ENCODE measurements at places on chromosomes 11 and 22.

DNA sequence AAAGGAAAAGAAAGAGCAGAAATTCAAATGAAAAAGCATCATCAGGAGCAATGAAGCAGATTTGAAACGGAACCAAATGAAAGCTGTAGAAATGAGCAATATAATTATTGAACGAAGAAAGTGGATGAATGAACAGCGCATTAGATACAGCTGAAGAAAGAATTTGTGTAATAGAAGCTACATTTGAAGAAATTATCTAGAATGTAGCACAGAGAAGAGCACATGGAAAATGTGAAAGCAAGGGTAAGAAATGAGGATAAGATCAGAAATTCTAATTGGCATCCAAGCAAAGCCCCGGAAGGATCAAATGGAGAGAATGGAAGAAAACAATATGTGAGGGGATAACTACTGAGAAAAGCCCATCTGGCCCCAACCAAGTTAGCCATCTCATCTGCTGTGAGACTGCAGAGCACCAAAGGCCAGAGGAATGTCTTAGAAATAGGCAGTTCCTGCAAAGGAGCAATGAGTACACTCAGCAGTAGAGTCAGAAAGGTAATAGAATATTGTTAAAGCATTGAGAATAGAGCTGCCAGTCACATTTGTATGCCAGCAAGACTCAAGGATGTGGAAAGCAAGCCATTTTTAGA, 51.9 kb downstream of the MED15 start:
- no peak for DNase-seq

- no peak for DNase-seq
Measured at GRCh38 chr11:73957654-73958361, 7.0 kb downstream of the DNAJB13 start.

- no peak for DNase-seq
Measured at GRCh38 chr22:36088292-36088691, 59.7 kb upstream of the RBFOX2 start.

GRCh38 chr11:7089328-7090251, 792 bp downstream of the RBMXL2 start:
- no peak for DNase-seq

DNA sequence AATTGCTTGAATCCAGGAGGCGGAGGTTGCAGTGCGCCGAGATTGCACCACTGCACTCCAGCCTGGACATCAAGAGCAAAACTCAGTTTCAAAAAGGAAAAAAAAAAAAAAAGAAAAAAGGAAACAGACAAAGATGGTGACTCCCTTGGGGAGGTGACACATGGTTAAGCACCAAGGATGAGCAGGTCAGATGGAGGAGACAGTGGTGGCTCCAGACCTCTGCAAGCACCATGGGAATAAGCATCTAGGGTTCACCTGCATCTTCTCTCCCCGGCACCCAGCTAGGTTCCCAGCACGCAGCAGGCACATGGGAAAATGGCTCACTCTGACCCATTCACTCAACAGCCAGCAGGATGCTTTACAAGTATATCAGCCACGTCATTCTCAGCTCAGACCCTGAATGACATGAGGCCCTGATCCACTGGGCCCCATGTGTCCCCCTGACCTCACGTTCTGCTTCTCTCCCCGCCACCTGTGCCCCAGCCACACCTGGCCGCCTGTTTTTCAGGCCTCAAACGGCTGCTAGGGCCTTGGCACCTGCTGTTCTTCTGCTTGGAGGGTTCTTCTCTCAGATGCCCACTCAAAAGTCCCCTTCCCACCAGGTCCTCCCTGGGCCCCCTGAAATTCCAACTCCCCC, 24.2 kb downstream of the A4GALT start:
- no peak for DNase-seq

- no peak for DNase-seq
Measured at GRCh38 chr11:66080055-66080817, 10.2 kb downstream of the PACS1 start.

- DNase-seq: no peak
Measured at GRCh38 chr22:30326255-30326705, 461 bp downstream of the TBC1D10A start.

- no peak for DNase-seq
Measured at GRCh38 chr11:118917481-118918127, 8.1 kb downstream of the BCL9L start.

DNA sequence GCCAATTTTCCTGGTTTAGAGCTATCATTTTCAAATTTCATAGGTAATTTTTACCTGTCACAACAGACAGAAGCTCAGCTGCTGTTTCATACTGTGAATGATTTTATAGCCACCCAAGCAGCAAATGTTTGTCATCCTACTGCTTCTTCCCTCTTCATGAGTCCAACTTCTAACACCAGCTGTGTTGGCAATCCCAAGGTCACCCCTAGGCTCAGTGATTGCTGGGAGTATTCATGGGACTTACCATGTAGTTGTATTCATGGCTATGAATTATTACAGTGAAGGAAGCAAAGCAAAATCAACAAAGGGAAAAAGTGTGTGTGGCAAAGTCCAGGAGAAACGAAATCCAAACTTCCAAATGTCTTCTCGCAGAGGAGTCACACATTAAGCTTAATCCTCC, 28.5 kb downstream of the CUL5 start:
- DNase-seq: no peak

GRCh38 chr11:96054870-96055705, 131.2 kb upstream of the MTMR2 start:
- DNase-seq: peak; percentile 26

DNA sequence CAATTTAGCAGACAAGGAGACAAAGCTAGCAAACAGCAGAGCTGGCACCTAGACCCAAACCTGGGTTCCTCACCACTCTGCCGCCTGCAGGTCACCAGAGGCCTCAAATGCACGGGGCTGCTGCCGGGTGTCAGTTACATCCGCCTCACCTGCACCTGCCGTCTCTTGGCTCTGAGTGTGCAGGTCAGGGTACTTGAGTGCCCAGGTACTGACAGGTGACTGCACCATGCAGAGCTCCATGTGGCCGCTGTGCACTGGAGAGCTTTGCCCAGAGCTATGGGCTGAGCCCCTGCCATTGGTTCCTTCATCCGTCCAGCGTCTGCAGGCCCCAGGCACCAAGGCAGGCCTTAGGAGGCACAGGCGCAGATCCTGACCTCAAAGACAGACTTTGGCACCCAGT, 35.0 kb downstream of the PDGFB start:
- DNase-seq: no peak

- DNase-seq: no peak
Measured at GRCh38 chr22:16601437-16602223, 9.0 kb upstream of the CCT8L2 start.

GRCh38 chr11:10314199-10315072, 9.6 kb downstream of the ADM start:
- no peak for DNase-seq

DNA sequence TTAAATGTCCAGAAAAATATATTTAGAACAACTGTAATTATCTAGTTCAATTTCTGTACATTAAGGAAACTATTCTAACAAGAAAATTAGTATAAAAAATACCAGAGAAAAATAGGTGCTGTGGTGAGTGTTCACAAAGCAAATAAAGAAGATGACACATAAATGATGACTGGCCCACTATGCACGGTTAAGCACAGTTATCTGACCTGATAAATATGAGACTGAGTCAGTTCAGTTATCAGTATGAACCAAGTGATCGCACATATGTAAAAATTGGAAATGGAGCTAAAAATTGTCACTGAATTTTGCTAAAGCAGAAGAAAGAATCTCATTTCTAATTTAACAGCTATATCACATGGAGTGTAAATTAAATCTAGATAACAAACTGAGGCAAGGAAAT, 18.8 kb upstream of the MAML2 start:
- DNase-seq: no peak

- DNase-seq: no peak
Measured at GRCh38 chr11:16818284-16818683, 79.8 kb downstream of the C11orf58 start.

DNA sequence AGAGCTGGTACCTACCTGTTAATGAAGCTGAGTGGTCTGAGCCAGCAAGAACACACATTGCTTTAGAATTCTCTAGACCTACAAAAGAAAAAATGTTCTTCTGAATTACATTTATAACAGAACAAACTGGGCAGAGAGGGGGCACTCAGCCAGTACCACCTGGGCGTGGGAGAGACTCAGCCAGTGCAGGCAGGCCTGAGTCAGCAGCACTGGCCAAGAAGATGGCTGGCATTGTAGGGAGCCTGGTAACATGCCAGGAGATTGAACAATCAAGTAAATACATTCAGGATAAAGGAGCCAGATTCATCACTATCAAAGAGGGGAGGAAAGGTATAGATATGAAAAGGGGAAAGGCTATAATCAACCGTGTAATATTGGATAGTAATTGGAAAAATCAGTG, 19.9 kb downstream of the SERGEF start:
- no peak for DNase-seq

GRCh38 chr11:2551131-2551530, 106.3 kb downstream of the KCNQ1 start:
- DNase-seq: no peak

GRCh38 chr11:76707293-76707825, 36.8 kb upstream of the LRRC32 start:
- DNase-seq: no peak

- no peak for DNase-seq
Measured at GRCh38 chr11:25247336-25247735, 750.5 kb downstream of the LUZP2 start.

DNA sequence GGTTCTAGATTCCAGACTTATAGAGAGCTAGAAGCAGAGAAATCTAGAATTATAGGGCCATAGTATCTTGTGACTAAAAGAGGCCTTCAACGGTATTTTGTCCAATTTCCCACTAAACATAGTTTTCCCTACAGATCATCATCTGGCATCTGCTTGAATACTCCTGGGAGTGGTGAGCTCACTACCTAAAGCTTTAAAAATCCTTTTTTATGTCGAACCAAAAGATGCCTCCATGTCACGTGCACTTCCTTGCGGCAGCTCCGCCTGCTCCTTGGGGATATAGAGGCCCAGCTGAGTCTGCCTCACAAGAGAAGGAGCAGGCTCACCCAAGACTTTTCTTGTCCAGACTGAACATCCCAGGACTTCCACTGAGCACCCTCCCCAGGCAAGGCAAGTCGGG, 4.3 kb upstream of the MB start:
- DNase-seq: no peak

- no peak for DNase-seq
Measured at GRCh38 chr22:46541536-46541935, 4.1 kb upstream of the CELSR1 start.

DNA sequence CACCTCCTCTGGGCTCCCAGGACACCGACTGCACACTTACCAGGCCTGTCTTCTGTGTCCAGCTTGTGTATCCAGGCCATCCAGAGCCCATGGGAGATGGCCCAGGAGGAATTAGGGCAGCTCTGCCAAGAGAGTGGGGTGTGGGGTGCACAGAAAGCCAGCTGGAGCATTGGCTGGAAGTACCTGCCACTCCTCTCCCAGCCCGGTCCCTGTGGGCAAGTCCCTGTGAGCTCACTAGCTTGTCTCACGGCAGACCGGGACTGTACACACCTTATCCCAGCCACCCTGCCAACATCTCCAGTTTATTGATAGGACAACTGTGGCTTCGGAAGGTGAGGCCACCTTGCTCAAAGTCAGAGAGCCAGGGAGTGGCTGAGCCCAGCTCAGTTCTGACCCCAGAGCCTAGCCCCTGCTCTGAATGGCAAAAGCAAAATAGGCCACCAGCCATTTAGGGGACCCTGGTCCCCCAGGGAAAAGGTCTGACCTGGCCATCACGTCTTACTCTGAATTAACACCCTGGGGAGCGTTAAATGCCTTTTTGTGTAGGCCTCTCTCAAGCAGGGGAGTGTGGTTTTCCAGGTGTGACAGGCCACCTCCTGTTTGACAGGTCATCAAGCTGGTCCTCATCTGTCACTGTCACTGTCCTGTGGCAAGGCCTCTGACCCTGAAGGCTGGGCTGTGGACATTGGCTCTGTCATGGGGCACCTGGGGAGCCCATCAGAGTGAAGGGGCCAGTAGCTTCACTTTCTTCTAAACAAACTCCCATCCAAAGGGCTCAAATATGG, 15.1 kb downstream of the UQCR10 start:
- no peak for DNase-seq

DNA sequence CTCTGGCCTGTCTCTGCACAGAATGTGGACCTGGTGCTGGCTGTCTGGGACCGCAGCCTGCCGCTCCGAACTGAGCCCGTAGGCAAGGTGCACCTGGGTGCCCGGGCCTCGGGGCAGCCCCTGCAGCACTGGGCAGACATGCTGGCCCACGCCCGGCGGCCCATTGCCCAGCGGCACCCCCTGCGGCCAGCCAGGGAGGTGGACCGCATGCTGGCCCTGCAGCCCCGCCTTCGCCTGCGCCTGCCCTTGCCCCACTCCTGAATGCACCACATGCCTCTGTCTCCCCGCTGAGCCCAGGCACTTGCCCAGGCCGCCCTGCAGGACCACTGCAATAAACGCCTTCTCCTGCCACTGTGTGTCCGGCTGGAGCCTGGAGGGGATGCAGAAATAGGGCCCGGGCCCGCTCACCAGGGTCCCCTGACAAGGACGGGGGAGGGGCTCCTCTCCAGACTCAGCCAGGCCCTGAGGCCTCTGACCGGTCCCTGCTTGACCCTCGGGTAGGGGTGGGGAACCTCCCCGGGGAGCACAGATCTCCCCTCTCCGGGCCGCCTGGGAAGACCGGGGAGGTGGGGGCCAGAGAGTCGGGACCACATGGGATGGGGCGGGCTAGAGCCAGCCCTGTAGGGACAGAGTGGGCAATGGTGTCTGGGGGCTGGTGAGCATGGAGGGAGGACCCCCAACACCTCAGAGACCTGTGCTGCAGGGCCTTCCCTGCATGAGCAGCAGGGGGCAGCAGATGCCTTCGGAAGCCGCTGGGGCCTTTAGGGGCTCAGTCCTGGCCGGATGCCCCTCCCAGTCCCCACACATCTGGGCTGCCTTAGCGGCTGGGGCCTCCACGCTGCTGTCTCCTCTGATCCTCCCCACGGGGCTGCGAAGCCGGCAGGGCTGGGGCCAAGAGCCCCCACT, 1.4 kb upstream of the TNNI2 start:
- peak; percentile 39 for DNase-seq

DNA sequence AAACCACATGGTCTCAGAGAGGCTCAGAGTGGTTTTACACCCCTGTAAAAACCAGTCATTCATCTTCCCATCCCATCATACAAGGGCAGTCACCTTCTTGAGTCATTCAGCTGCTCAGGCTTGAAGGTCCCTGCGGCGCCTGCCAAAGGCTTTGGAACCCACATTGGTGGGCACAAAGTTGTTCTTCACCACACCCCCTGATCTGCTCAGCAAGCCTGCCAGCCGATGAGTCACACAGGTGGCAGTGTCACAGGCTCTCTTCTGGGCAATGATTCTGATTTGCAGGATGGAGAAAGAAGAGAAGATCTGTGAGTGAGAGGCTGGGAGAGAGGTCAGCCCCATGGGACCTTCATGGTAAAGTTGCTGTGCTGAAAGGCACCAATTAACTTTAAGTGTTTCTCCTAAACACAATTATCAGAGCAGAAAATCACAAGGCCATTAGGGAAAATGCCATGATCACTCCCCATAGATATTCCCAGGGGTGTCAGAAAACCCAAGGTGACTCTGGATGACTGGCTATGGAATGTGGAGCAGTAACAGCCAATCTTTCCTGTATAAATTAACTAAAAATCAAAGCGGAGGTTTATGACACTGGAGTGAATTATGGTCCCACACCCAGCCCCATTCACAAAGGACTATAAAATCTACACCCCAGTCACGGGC, 4.4 kb downstream of the CALCA start:
- DNase-seq: no peak

GRCh38 chr11:7967826-7968225, 2.6 kb upstream of the NLRP10 start:
- no peak for DNase-seq

All from KG1 (cell line).